ENCODE measurements at places on chromosomes 7 and 10.

DNA sequence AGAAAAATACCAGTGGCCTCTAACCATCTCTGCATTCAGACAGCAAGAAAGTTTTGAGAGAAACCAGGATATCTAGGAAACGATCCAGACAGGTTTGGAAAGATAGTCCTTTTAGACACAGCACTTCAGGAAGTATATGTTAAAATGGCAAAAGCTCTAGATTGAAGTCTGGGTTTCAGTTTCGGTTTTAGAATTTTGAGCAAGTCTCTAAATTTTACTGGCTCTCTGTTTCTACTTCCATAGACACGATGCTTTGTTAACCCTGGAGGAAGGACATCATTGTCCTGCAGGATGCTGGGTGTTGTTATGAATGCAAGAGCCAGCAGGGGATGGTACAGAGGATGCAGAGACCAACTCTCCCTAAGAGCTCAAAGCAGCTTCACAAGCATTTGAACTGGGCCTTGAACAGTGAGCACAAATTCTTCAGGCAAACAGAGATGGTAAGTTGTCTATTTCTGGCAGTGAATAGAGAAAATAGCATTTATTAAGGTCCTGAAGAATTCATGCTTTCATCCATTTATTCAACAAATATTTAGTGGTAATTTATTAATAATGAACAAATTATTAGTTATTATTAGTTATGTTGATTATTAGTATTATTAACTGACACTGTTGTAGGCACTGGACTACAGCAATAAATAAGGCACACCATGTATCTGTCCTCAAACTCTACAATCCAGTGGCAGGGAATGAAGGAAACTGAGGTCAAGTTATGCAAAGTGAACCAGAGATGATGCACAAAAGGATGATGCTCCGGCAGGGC lies 152.7 kb upstream of the NRP1 start:
- ATAC-seq: peak; percentile 72

GRCh38 chr7:67484244-67484751 lies 487.7 kb downstream of the TYW1 start:
- peak; percentile 78 for ATAC-seq

GRCh38 chr10:67385089-67385488 lies 310.9 kb downstream of the CTNNA3 start:
- no peak for ATAC-seq

GRCh38 chr10:6171881-6172695 lies 30.6 kb upstream of the PFKFB3 start:
- ATAC-seq: no peak

DNA sequence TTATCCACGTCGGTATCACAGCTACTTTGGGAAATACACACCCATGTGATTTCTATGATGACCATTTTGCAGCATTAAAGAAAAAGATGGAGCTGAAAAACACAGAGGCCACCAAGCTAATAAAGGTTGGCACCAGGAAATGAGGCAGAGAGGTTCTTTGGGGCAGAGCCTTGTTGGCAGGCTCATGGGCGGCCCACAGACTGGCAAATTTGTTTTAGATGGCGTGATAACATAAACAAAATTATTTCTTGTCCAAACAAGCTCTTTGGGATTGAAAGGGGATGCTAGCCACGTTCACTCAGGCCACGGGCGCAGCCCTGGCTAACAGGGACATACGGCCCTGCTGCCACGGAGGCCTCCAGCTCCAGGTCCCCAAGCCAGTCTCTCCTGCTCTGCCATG lies 135.9 kb upstream of the ZMIZ1 start:
- no peak for ATAC-seq

DNA sequence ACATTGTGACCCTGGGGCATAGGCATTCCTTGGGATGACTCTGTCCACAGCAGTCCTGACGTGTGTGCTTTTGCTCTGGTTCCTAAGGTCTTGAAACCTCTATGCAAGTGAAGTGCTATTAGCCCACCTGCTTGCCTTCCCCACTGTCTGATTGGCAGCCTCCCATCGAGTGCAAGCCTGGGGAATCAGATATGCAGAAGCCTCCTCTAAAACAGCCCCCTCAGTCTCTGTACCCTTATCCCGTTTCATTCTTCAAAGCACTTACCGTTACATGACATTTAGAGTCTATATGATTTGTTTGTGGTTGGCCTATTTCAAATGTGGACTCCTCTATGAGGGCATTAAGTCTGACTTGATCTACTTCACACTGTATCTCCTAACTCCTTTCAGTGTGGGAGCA lies 4.3 kb downstream of the KIAA1217 start:
- ATAC-seq: no peak

DNA sequence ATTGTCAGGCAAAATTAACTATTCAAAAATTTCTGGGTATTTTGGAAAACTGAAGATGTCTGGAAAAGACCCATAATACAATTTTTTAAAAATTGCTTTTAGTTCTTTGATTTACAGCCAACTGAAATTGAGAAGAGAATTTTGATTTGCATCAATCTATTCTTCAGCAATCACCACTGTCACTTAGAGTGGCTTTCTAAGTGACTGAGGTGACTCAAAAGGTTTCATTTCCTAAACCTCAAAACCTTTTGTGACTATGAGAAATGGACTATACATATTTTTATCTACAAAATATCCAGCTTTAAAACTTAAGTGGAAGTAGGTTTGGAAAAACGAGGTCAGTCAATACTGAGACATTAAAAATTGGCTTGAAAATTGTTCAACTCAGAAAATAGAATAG lies 60.0 kb downstream of the ENO4 start:
- no peak for ATAC-seq

- ATAC-seq: no peak
Observed at GRCh38 chr7:6489612-6490011, 41.9 kb upstream of the DAGLB start.

GRCh38 chr10:63438506-63439498 lies 27.0 kb downstream of the JMJD1C start:
- ATAC-seq: no peak

- ATAC-seq: no peak
Observed at GRCh38 chr7:25617214-25617613, 388.9 kb upstream of the NPVF start.

- no peak for ATAC-seq
Observed at GRCh38 chr10:123837756-123838155, 53.9 kb downstream of the CPXM2 start.

GRCh38 chr10:94266091-94266490 lies 96.6 kb downstream of the NOC3L start:
- ATAC-seq: no peak

Data from SK-N-SH treated with all-trans-retinoic acid at 6 μM for 48 hours (cell line).